ENCODE measurements at places on chromosomes 6 and 20.

GRCh38 chr20:48773837-48774418 lies 53.9 kb downstream of the PREX1 start:
- no peak for DNase-seq

- no peak for DNase-seq
Observed at GRCh38 chr6:138198430-138199091, 19.7 kb downstream of the PBOV1 start.

GRCh38 chr6:157098999-157099398 lies 224.3 kb downstream of the TMEM242 start:
- no peak for DNase-seq

DNA sequence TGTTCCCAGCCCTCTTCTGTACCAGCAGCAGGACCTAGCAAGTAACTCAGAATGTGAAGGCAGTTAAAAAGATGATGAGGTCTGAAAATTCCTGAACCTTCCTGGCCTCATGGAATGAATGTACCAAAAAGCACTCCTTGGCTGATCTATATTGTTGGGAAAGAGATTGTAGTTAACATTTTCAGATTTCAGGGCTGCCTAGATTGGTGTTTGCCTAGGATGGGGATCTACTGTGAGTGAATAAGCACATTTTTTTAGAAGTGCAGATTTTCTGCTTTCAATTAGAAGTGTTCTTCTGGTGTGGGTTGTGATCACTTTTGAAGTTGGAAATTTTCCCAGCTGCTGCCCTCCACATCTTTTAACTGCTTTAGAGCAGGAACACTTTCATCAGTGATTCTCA lies 6.2 kb downstream of the MYLIP start:
- no peak for DNase-seq

DNA sequence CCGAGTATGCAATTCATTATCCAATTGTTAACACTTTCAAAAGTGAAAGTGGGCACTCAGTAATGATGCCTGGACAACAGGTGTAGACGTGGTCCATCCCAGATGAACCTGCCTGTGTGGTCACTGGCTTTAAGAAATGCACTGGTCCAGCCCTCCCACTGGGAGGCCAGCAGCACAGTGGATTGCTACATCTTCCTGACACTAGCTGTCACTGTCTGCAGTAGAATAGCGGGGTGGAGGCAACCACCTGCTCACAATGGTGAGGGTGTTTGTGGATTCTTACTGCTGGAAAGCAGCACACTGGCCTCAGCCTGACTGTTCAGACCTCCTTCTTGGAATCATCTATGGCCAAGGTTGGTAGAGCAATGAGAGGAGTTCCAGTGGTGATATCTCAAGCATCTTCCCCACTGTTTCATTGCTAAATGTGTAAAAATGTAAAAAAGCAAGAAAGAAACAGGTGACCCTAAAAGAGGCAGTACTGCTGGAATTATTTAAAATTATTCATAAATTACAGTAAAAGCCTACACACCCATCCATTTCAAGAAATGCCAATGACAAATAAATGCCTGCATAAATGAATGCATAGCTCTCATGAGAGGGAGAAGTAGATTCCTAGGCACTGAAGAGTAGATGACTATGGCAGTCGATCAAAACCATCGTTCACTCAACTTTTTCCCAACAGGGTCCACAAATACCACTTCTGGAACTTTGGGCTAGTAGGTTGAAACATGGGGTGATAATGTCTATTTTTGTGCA lies 228.0 kb upstream of the PLN start:
- no peak for DNase-seq

- no peak for DNase-seq
Observed at GRCh38 chr6:83893024-83893423, 33.5 kb downstream of the CYB5R4 start.

DNA sequence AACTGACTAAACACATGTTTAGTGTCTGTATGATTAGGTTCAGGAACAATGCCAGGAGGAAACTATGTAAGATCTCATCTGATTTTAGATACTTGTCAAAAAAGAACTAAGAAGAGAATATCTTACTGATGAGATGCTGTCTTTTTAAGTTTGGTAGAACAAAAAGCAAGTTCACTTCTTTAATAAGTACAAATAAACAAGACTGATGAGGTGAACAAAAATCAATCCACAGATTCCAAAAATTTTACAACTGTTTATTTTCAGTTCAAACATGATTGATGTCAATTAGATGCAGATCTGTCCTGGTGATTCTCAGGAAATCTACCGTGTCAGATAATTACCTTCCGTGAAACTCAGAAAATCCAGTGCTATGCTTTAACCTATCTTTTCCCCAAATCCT lies 24.9 kb downstream of the EPHA7 start:
- DNase-seq, result no peak

- DNase-seq, result no peak
Observed at GRCh38 chr20:61399433-61399832, 147.4 kb downstream of the CDH4 start.

GRCh38 chr6:92820601-92821000 lies 598.8 kb downstream of the EPHA7 start:
- DNase-seq, result no peak

- no peak for DNase-seq
Observed at GRCh38 chr6:70901324-70901723, 55.5 kb downstream of the B3GAT2 start.

DNA sequence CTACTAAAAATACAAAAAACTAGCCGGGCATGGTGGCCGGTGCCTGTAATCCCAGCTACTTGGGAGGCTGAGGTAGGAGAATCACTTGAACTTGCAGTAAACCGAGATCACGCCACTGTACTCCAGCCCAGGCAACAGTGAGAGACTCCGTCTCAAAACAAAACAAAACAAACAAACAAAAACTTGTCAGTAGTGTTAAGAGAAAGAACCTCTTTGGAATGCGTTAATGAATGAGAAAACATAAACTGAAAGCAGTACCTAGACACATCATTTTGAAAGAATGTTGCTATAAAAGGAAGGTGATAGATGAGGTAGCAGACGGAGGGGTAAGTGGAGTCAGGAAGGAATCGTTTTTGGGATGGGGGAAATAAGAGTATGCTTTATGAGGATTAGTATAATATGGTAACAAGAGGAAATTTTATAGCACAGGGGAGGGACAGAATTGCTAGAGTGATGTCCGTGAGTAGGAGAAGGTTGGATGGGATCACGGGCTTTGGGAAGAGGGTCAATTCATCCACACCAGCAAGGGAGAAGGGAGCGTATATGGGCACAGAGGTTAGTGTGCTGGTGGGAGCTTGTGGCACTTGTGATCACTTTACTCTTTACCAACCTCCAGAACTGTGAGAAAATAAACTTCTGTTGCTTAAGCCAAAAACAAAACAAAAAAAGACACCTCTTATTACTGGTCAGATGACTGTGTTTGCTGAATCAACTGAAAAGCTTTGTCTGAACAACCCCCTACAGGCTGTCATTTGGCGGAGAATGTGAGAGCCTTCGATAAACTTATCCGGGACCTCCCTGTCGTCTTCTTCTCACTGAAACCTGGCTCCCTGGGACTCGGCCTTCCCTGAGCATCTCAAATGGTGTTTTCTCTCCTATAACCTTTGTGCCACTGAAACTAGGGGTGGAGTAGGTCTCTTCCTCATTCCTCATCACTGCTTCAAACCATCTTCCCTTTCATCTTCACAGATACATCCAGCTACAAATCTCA lies 48.9 kb upstream of the TFAP2A start:
- DNase-seq, result no peak

GRCh38 chr20:33790566-33790965 lies 20.6 kb upstream of the CHMP4B start:
- peak; percentile 30 for DNase-seq

GRCh38 chr20:4867051-4867450 lies 134.3 kb downstream of the SLC23A2 start:
- DNase-seq, result no peak

GRCh38 chr6:44556046-44556445 lies 168.5 kb downstream of the CDC5L start:
- DNase-seq, result no peak

DNA sequence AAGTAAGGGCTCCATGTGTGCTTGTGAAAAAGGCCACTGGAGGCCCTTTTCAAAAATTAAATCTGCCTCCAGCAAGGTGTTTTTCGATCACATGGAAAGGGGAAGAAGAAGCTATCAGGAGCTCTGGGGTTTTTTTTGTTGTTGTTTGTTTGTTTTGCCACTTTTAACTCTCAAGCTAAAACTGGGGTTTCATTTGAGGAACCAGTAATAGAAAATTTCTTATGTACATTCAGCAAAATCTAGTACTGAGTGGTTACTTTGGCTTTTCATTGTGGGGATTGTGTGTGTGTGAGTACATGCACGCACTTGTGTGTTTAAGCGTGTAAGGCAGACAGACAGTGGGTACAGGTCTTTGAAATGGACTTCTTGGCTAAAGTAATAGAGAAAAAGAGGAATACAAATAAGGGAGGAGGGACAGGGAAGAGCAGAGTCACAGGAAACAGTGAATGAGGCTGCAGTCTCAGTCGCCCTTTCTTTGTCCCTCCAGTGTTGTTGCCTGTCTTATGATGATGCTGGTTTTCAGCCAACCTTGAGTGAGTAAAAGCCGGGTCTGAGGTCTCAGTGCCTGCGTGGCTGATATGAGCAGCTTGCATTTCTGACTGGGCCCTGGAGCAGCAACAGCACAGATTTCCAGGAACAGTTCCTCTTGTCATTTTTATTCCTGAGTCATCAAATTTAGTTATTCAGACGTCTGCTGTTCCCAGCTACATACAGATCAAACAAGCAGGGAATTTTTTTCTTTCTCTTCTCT lies 26.2 kb downstream of the SLC16A10 start:
- DNase-seq, result no peak

GRCh38 chr6:140036196-140036595 lies 661.7 kb upstream of the CITED2 start:
- DNase-seq, result no peak

DNA sequence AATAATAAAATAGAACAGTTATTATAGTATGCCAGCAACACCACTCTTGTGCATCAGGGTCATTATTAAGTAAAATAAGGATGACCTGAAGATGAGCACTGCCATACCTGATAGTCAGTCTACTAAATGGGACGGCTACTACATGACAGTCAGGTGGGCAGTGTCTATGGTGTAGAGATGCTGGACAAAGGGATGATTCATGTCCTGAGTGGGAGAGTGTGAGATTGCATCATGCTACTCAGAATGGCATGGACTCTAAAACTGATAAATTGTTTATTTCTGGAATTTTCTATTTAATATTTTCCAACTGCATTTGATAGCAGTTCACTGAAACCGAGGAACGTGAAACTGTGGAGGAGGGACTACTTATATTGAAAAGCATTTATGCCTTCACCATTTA lies 38.8 kb downstream of the SNX9 start:
- DNase-seq, result no peak

- no peak for DNase-seq
Observed at GRCh38 chr20:63132131-63132714, 83.7 kb downstream of the YTHDF1 start.

GRCh38 chr6:6748001-6748400 lies 159.5 kb downstream of the LY86 start:
- no peak for DNase-seq

DNA sequence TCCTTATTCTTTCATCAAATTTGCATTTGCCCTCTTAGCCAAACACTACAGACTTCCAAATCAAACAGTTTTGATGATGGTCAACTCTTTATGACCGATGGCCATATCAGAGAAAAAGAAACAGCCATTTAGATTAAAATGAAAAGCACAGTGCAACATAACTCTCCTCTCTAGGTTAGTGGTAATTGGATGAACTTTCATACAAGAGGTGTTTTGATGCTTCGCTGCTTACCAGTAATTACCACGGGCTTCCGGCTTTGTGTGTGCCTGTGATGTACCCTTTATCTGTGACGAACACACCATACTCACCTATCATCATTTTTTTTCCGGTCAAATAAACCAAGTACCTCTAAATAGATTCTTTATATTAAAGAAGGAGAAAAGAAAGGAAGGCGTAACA lies 181.8 kb downstream of the FOXA2 start:
- DNase-seq, result no peak

- DNase-seq, result no peak
Observed at GRCh38 chr6:79465381-79465780, 71.8 kb downstream of the LCA5 start.

DNA sequence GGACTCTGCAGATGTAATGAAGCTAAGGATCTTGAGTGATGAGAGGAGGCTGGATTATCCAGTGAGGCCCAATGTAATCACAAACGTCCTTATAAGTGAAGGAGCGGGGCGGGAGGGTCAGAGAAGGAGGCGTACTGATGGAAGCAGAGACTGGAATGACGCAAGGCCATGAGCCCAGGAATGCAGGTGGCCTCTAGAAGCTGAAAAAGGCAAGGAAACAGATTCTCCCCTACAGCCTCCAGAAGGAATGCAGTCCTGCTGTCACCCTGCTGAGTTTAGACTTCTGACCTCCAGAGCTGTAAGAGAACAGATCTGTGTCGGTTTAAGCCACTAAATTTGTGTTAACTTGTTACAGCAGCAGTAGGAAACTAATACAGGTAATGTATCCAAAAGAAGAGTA lies 227.9 kb downstream of the PTPRT start:
- DNase-seq, result no peak

GRCh38 chr20:36070451-36070850 lies 84.1 kb upstream of the EPB41L1 start:
- DNase-seq, result no peak

DNA sequence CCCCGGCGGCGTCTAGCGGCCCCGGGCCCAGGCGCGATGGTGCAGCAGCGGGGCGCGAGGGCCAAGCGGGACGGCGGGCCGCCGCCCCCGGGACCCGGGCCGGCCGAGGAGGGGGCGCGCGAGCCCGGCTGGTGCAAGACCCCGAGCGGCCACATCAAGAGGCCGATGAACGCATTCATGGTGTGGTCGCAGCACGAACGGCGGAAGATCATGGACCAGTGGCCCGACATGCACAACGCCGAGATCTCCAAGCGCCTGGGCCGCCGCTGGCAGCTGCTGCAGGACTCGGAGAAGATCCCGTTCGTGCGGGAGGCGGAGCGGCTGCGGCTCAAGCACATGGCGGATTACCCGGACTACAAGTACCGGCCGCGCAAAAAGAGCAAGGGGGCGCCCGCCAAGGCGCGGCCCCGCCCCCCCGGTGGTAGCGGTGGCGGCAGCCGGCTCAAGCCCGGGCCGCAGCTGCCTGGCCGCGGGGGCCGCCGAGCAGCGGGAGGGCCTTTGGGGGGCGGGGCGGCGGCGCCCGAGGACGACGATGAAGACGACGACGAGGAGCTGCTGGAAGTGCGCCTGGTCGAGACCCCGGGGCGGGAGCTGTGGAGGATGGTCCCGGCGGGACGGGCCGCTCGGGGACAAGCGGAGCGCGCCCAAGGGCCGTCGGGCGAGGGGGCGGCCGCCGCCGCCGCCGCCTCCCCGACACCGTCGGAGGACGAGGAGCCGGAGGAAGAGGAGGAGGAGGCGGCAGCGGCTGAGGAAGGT lies 715 bp downstream of the SOX12 start:
- DNase-seq, result peak; percentile 60

GRCh38 chr6:20325641-20326421 lies 75.8 kb upstream of the E2F3 start:
- DNase-seq, result no peak

- DNase-seq, result no peak
Observed at GRCh38 chr20:11497545-11497944, 420.1 kb upstream of the BTBD3 start.

DNA sequence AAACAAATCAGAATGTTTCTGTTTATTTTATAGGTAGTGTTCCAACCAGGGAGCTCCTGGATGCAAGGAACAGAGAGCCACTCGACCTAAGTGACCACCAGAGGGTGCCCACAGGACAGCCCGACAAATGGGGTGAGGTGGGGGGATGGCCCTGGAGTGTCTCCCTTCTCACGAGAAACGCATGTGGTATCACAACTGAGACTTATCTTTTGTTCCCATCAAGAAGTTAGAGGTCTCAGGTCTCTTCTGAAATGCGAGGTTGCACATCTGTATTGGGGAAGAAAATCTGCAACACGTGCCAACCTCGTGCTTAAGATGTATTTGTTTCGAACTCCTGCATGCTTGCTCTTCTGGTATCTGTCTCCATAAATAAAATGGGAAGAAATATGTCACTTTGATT lies 104.0 kb downstream of the ISM1 start:
- DNase-seq, result no peak

Data from NCI-H2171 (cell line).